Vagina (tissue), 2 donors: ENCODE measurements at places on chromosomes 12 and 14.

GRCh38 chr12:92452763-92453162, 250.0 kb upstream of the PLEKHG7 start:
- DNase-seq: no peak

DNA sequence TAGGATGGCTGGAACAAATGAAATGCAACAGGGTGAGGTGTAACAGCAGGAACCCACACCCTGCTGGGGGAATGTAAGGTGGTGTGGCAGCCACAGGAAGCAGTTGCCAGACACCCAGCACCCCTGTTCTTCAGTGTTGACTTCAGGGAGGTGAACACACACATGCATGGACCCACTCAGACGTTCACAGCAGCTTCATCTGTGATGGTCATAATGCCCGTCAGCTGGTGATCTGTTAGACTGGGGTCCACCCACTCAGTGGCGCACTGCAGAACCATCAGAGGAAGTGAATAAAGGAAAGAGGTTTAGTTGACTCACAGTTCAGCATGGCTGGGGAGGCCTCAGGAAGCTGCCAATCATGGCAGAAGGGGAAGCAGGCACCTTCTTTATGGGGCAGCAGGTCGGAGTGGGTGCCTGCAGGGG, 22.7 kb upstream of the TEX22 start:
- DNase-seq: no peak

DNA sequence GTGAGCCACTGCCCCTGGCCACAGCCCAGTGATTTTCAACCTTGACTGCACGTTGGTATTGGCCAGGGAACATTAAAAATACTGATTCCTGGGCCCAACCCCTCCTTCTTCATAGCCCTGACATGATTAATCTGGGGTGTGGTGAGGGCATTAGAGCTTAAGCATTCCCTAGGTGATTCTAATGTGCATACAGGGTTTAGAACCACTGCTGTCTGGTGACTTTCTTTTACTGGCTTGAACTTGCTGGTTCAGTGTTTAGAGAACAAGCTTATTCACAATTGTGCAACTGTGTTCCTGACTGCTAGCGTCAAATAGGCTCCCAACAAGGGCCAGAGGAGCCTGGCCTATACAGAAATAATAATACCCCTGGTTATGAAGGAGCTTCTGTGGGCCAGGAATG, 488.8 kb upstream of the CCDC196 start:
- no peak for DNase-seq

- DNase-seq: no peak
Observed at GRCh38 chr12:106960443-106960842, 4.7 kb downstream of the TMEM263 start.

GRCh38 chr12:47078733-47079467, 521 bp upstream of the PCED1B start:
- no peak for DNase-seq

GRCh38 chr12:127282786-127283565, 984.0 kb upstream of the TMEM132C start:
- DNase-seq: no peak

DNA sequence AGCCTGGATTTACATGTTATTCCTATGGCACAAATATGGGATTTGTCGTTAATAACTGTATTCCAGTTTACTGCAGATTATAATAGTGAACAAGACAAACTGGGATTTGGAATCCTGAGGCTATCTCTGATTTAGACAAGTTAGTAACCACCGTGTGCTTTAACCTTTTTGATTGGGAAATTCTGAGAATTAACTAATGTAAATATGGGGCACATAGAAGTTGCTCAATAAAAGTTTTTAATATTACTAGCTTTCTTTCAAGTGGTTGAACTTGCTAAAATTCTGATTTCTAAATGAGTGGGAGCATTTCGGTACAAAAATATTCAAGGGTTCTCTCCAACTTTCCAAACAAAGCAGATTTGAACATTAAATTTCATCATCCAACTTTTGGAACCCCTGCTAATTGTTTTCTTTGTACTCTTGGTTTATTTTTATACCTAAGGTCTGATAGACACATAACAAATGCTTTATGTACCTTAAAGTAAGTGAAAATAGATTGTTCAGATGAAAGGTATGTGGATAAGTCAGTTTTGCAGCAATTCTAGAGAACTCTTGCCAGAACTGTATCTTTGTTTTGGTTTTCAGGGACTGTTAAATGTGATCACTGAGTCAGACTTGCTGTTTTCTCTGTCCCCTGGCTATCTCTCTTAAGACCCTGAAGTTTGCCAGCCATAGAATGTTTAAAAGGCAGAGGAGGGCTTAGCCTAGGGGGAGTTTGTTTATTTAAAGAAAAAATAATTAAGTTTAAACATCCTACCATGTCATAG, 57.5 kb downstream of the FRS2 start:
- no peak for DNase-seq

- DNase-seq: no peak
Observed at GRCh38 chr14:77024171-77024691, 4.3 kb downstream of the IRF2BPL start.

DNA sequence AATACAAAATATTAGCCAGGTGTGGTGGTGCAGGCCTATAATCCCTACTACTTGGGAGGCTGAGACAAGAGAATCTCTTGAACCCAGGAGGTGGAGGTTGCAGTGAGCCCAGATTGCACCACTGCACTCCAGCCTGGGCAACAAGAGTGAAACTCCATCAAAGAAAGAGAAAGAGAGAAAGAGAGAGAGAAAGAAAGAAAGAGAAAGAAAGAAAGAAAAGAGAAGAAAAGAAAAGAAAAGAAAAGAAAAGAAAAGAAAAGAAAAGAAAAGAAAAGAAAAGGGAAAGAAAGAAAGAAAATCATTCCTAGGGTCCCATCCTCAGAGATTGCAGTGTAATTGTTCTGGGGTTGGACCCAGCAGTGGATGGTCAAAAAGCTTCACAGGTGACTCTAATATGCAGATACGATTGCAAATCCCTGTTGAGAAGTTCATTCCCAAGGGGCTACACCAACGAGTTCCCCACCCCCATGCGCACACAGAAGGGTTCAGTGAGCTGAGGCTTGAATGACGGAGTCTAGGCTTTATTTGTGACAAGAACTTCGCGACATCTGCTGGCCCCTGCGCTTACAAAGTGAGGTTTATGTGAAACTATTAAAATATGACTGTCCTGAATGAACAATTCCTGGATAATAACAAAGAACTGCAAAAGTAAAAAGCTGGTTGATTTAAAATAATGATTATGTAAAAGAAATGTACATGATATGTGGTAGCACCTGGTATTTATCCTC, 17.4 kb upstream of the RNASE12 start:
- no peak for DNase-seq

DNA sequence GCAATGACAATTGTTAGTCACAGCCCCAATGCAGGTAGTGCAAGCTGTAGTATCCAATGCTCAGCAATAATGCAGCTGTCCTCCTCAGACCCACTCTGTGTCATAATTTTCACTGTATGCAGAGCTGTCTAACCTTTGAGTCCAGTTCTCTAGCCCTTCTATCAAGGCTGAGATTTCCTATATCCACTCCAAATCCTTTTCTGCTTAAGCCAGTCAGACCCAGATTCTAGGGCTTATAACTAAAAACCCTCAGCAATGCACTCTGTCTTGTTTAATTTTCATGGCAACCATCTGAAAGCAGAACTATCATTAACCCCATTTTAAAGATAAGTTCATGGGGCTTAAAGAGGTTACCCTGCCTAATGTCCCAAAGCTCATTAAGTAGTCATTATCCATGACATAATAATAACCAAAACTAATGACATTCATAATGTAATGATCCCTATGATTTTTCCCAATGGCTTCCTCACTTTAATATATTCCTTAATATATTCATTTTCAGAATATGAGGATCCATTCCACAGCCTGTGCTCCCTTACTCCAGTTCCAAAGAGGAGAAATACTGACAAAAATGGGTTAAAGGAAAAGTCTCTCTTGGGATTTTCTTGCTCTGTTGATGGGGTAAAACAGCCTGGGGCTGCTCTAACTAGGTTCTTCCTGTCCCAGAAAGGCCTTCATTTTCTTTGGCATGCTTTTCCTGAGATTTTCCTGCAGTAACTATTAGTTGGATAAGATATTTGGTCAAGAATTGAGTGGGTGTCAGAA, 29.5 kb downstream of the TXNDC16 start:
- no peak for DNase-seq

GRCh38 chr12:19010726-19011125, 118.8 kb upstream of the PLEKHA5 start:
- DNase-seq: no peak
